ENCODE measurements at places on chromosomes 5 and 9.

- no peak for DNase-seq
Observed at GRCh38 chr5:73719632-73720031, 93.6 kb downstream of the ARHGEF28 start.

DNA sequence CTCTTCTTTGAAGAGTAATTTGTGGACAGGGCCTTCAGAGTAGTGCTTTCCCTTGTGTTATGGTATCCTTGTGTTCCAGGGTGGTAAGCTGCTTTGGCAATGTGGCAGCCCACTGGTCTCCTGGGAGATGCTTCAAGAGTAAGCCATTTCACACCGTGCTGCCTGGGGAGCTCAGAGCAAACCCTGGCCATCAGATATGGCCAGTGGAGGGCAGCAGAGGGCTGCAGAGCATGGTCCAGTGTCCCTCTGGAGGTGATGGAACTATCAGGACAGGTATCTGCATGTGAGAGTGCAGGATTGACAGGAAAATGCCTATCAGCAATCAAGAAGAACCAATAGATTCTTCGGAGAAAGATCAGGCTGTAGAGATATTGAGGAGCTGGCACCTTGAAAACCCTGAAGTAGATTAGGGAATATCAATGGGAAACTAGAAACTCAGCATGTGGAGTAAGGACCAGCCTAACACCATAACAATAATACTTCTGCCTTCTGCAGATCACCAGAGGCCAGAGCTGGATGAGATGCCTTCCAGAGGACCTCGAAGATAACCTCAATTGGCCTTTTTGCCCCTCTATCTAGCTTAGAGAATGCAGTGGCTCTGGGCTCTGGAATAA is 90.8 kb downstream of the PLPPR1 start:
- peak; percentile 9 for DNase-seq

DNA sequence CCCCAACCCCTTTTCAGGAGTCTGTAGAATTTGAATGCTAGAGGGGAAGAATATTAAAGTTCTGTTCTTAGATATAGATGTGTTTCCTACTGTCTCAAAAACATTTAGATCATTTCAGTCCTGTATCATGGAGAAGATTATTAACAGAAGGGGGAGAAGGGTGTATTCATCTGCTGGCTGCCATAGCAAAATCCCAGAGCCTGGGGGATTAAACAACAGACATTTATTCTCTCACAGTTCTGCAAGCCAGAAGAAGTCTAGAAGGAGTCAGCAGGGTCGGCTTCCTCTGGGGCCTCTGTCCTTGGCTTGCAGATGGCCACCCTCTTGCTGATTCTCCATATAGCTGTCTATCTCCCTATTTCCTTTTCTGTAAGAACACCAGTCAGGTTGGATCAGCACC is 150.1 kb upstream of the OTULINL start:
- no peak for DNase-seq

DNA sequence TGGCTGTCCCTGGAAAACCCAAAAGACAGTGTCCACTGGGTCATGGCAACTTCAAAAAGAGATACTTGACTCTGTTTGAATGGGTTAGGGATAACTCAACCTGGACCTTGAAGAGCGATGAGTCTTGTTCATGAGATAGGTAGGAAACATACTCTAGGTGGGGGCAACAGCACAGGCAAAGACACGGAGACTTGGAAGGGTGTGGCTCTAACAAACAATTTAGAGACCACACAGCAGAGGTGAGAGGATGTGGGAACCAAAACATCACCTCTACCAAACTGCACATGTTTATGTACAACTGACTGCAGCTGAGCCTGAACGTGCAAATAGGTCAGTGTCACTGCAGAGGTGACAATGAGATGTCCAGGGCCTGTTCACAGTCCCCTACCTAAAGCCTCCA is 247.7 kb upstream of the ADRA1B start:
- DNase-seq = no peak

GRCh38 chr5:96427824-96428223 is 5.2 kb downstream of the PCSK1 start:
- no peak for DNase-seq

GRCh38 chr5:132101385-132101880 is 27.8 kb downstream of the CSF2 start:
- DNase-seq = no peak

Measured in hindlimb muscle (tissue), 1 donor.